ENCODE measurements at places on chromosomes 13 and 19. TPM values are rescaled to one million over a fixed set of nuclear protein-coding genes. Genes with fewer than 3 reads are reported as not detected.

The TEX29 gene
- total RNA-seq, result not detected

The KLK3 gene
- not detected for total RNA-seq

The C19orf18 gene
- total RNA-seq, result not detected

The RASGRP4 gene
- 0.64 TPM for total RNA-seq

The ODAD3 gene
- not detected for total RNA-seq

The ZSCAN22 gene
- total RNA-seq, result 1.9 TPM

The SH2D3A gene
- not detected for total RNA-seq

The ZNF320 gene
- total RNA-seq, result not detected

The KCTD15 gene
- total RNA-seq, result 57.3 TPM

The RUBCNL gene
- 2.4 TPM for total RNA-seq

The KIR2DL1 gene
- not detected for total RNA-seq

The NBEA gene
- 1.6 TPM for total RNA-seq

The LYL1 gene
- 46.7 TPM for total RNA-seq

The FLT1 gene
- total RNA-seq, result 46.0 TPM

- H3K4me1 ChIP-seq, result no peaks in the 10 kb centered on the region
- H3K36me3 ChIP-seq, result no peaks in the 10 kb centered on the region
- H3K27me3 ChIP-seq, result no peaks in the 10 kb centered on the region
- DNase-seq, result no peak
- no peak overlapping the region for H3K27ac ChIP-seq
Observed at GRCh38 chr13:38641164-38641948, 45.5 kb upstream of the FREM2 start.

- DNase-seq, result no peak
- no peak overlapping the region for H3K4me3 ChIP-seq
- H3K4me1 ChIP-seq, result peaks cover 24% of the 10 kb centered on the region
- peak overlapping the region; percentile 95 for H3K27ac ChIP-seq
Observed at GRCh38 chr19:50003254-50003788, 21.9 kb downstream of the VRK3 start.

DNA sequence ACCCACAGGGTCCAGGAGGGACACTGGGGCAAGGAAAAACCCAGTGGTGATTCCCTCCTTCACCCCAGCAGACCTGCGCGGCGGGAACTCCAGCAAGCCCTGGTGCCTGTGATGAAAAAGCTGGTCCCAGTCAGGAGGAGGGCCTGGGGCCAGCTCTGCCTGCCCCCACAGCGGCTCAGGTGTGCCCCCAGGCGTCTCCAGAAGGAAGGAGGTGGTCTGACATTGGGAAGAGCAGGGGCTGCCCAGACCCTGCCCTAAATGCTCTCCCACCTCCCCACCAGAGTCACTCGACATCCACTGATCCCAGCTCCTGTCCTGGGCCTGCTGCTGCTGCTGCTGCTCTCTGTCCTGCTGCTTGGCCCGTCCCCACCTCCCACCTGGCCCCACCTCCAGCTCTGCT, 6.2 kb downstream of the PTH2 start:
- no peaks in the 10 kb centered on the region for H3K36me3 ChIP-seq
- peaks cover 3% of the 10 kb centered on the region for H3K4me1 ChIP-seq

GRCh38 chr13:50283017-50283416, 267.8 kb downstream of the KCNRG start:
- H3K27me3 ChIP-seq, result no peaks in the 10 kb centered on the region
- no peak for DNase-seq
- H3K36me3 ChIP-seq, result no peaks in the 10 kb centered on the region
- no peak overlapping the region for H3K4me3 ChIP-seq
- no peaks in the 10 kb centered on the region for H3K4me1 ChIP-seq
- no peak overlapping the region for H3K27ac ChIP-seq

GRCh38 chr13:60787083-60787482, 390.1 kb downstream of the TDRD3 start:
- DNase-seq, result no peak
- H3K27me3 ChIP-seq, result no peaks in the 10 kb centered on the region
- H3K4me1 ChIP-seq, result no peaks in the 10 kb centered on the region
- no peak overlapping the region for H3K27ac ChIP-seq
- no peaks in the 10 kb centered on the region for H3K36me3 ChIP-seq
- no peak overlapping the region for H3K4me3 ChIP-seq

DNA sequence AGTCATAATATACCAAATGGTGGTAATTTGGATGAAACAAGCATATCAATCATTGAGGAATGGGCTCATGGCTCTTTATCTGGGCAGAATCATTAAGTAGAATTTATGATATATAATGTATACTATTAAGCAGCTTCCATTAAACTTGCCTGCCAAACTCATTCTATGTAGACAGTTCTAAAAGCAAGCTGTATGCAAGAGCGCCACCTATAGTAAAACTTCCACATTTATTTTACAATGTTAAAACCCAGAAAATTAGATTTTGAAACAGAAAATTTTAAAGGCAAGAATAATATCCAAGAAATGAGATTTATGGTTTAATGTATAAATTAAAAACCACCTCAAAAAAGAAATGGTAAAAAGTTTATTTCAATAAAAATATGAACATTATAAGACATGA, 161.5 kb downstream of the MZT1 start:
- H3K27ac ChIP-seq, result no peak overlapping the region
- H3K4me1 ChIP-seq, result no peaks in the 10 kb centered on the region
- no peaks in the 10 kb centered on the region for H3K27me3 ChIP-seq

GRCh38 chr19:27741236-27741635, 1471.7 kb downstream of the UQCRFS1 start:
- H3K4me3 ChIP-seq, result no peak overlapping the region
- peak; percentile 45 for DNase-seq
- H3K4me1 ChIP-seq, result no peaks in the 10 kb centered on the region
- H3K27me3 ChIP-seq, result no peaks in the 10 kb centered on the region

GRCh38 chr19:47023448-47023794, 3.8 kb downstream of the NPAS1 start:
- H3K4me3 ChIP-seq, result no peak overlapping the region
- peaks cover 19% of the 10 kb centered on the region for H3K27me3 ChIP-seq
- no peak overlapping the region for H3K27ac ChIP-seq

DNA sequence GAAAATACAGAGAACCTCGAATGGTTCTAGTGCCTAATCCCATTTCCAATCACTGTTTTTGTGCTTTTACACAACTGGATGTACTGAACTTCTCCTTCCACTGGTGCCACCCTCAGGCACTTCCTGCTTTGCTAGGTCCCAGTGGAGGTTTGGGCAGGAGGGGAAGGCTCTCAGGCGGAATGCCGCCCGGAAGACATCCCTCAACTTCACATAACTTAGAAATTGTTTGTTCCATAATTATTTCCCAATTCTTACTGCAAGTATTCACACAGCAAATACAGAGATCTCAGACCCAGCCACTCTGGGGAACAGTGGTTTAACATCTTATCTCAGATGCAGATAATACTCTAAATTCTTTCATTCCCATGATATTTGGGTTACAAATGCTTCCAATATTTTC, 195.7 kb upstream of the IPO5 start:
- H3K27ac ChIP-seq, result peak overlapping the region; percentile 73
- no peaks in the 10 kb centered on the region for H3K27me3 ChIP-seq
- peaks cover 5% of the 10 kb centered on the region for H3K4me1 ChIP-seq
- DNase-seq, result peak; percentile 84
- no peak overlapping the region for H3K4me3 ChIP-seq

DNA sequence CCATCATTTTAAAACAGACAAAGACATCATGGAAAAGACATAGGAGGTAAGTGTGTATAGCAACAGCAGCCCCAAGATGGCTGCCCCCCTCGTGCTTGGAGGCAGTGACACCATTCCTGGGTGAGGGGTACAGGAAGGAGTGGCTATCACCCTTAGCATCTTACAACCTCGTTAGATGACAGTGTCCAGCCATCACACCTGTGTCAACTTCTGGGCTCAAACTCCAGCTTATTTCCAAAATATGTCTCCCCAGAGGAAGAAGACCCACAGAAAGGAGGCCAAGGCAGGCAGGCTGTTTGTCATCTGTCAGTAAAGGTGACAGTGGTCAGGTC, 27.5 kb downstream of the EPS15L1 start:
- no peak for DNase-seq
- no peak overlapping the region for H3K4me3 ChIP-seq
- H3K27me3 ChIP-seq, result no peaks in the 10 kb centered on the region
- H3K4me1 ChIP-seq, result peaks cover 5% of the 10 kb centered on the region

DNA sequence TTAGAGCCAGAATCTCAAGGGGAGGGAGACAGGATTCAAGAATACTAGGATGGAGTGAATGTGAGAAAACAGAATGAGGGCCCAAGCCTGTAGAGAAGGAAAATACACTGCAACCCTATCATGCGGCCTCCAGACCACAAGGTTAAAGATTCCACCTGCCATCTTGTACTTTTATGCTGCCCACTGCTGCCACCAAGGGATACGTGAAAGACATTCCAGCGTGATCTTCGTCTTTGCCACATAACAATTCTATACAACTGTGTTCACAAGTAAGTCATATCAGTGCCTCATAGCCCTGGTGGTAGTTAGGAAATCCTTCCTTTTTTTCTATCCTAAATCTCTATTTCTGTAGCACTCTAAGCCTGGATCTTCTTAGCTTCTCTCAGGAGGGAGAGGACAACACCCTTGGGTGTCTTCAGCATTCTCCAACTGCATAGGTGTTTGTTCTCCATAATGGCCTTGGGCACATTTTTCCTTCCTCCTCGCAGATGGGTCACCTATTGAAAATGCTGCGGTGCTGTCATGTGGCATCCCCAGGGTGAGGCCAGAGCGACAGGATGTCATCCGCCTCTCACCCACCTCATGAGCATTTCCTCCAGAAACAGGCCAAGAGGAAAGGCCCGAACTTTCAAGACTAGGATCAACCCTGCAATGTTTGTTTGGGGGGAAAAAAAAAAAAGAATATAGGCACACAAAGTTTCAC, 13.6 kb downstream of the TPT1 start:
- DNase-seq, result no peak
- no peaks in the 10 kb centered on the region for H3K27me3 ChIP-seq
- no peaks in the 10 kb centered on the region for H3K36me3 ChIP-seq
- H3K27ac ChIP-seq, result peak overlapping the region; percentile 68

- no peak overlapping the region for H3K4me3 ChIP-seq
- no peak for DNase-seq
- H3K4me1 ChIP-seq, result no peaks in the 10 kb centered on the region
- no peak overlapping the region for H3K27ac ChIP-seq
- H3K27me3 ChIP-seq, result no peaks in the 10 kb centered on the region
Observed at GRCh38 chr13:57212989-57213388, 46.0 kb downstream of the PRR20E start.

- H3K27ac ChIP-seq, result no peak overlapping the region
- H3K27me3 ChIP-seq, result no peaks in the 10 kb centered on the region
- H3K4me3 ChIP-seq, result no peak overlapping the region
- DNase-seq, result no peak
- H3K4me1 ChIP-seq, result no peaks in the 10 kb centered on the region
Observed at GRCh38 chr13:19927117-19927748, 31.3 kb upstream of the ZMYM2 start.

DNA sequence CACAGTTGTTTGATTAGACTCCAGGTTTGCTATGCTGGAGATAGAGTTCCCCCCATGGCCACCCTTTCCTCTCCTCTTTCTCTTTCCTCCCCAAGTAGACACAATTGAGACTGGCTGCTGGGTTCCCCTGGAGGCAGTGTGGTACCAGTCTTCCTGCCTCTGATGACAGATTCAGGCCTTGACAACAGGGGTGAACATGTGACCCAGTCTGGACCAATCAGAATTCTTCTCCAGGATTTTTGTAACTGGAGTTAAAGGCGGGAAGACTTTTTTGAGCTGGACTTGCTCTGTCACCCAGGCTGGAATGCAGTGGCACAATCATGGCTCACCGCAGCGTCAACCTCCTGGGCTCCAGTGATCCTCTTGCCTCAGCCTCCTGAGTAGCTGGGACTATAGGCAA, 48.7 kb downstream of the CCNE1 start:
- H3K36me3 ChIP-seq, result no peaks in the 10 kb centered on the region
- H3K27ac ChIP-seq, result no peak overlapping the region
- DNase-seq, result no peak

GRCh38 chr19:30088567-30088966, 146.5 kb downstream of the URI1 start:
- no peaks in the 10 kb centered on the region for H3K36me3 ChIP-seq
- no peak for DNase-seq
- H3K4me3 ChIP-seq, result no peak overlapping the region
- no peak overlapping the region for H3K27ac ChIP-seq
- H3K4me1 ChIP-seq, result no peaks in the 10 kb centered on the region
- no peaks in the 10 kb centered on the region for H3K27me3 ChIP-seq

DNA sequence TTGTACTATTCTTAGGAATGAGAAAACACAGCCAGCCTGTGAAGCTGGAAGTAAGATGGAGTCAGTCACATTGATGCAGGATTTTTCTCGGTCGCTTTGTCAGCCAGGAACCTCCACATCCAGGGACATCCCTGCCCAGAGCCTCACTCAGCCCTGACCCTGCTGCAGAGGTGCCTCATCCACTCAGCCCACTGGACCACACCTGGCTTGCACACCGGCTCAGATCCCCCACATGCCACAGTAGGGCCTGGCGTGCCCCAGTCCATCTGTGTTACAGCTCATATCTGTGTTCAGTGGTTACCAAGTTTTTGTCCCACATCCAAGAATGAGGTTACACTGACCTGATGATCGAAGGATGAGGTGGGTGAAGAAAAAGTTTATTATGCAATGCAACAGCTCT, 1315.4 kb downstream of the SLITRK1 start:
- H3K27me3 ChIP-seq, result no peaks in the 10 kb centered on the region
- no peak overlapping the region for H3K27ac ChIP-seq
- no peaks in the 10 kb centered on the region for H3K36me3 ChIP-seq
- DNase-seq, result no peak
- no peaks in the 10 kb centered on the region for H3K4me1 ChIP-seq
- no peak overlapping the region for H3K4me3 ChIP-seq

- H3K27me3 ChIP-seq, result no peaks in the 10 kb centered on the region
- H3K4me3 ChIP-seq, result no peak overlapping the region
- H3K36me3 ChIP-seq, result no peaks in the 10 kb centered on the region
- no peak overlapping the region for H3K27ac ChIP-seq
- peaks cover 71% of the 10 kb centered on the region for H3K4me1 ChIP-seq
Observed at GRCh38 chr13:21015284-21015683, 46.1 kb downstream of the LATS2 start.

DNA sequence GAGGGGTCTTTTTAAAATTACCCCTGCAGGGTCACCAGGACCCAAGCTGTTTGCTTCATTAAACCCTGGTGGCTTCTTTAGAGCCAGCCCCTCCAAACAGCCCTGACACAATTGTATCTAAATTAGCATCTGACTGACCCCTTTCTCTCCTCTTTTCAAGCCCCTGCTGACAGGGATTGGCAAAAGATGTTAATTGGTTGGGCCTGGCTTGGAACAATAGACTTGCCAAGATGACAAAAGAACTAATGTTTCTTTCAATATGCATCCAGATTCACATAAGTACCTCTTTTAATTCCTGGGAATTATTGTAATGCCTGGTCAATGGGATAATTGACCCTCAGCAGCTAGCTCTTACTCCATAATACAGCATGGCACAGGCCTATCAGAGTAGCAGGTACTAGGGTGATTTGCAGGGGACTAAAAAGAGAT, 140.8 kb downstream of the SHISA2 start:
- no peak for DNase-seq
- H3K4me1 ChIP-seq, result no peaks in the 10 kb centered on the region
- H3K4me3 ChIP-seq, result no peak overlapping the region
- no peaks in the 10 kb centered on the region for H3K36me3 ChIP-seq

GRCh38 chr13:49936968-49937273, 781 bp upstream of the SPRYD7 start:
- no peaks in the 10 kb centered on the region for H3K4me1 ChIP-seq
- peak overlapping the region; percentile 78 for H3K27ac ChIP-seq
- H3K4me3 ChIP-seq, result peak overlapping the region; percentile 78
- no peak for DNase-seq

- DNase-seq, result no peak
- no peaks in the 10 kb centered on the region for H3K4me1 ChIP-seq
- H3K36me3 ChIP-seq, result no peaks in the 10 kb centered on the region
- no peaks in the 10 kb centered on the region for H3K27me3 ChIP-seq
Observed at GRCh38 chr13:75318138-75318833, 163.7 kb downstream of the TBC1D4 start.

- no peak overlapping the region for H3K4me3 ChIP-seq
- no peaks in the 10 kb centered on the region for H3K27me3 ChIP-seq
- no peaks in the 10 kb centered on the region for H3K4me1 ChIP-seq
- DNase-seq, result peak; percentile 62
Observed at GRCh38 chr13:114107686-114108081, 24.7 kb downstream of the RASA3 start.

Data from ascending aorta (tissue), 2 donors.